ENCODE measurements at places on chromosomes 16 and 17.

GRCh38 chr17:1582374-1582773 is 19.8 kb upstream of the PITPNA start:
- no peak for DNase-seq

DNA sequence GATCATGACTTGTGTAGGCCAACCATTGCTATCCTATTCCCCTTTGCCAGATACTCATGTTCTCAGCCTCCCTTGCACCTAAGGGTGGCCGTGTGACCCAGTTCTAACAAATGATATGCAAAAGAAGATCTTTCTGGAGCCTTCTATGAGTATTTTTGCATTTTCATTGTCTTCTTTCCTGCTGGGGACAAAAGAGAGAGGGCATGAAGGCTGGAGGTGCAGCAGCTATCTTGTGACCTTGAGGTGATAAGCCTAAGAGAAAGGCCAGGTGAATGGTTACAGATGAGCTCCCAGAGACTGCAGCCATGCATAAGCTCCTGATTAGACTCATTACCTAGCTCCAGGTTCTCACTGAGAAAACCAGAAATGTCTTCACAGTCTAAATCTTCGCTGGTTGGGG is 38.8 kb upstream of the PRKCB start:
- no peak for DNase-seq

GRCh38 chr16:66898207-66898606 is 17.9 kb downstream of the PDP2 start:
- no peak for DNase-seq

DNA sequence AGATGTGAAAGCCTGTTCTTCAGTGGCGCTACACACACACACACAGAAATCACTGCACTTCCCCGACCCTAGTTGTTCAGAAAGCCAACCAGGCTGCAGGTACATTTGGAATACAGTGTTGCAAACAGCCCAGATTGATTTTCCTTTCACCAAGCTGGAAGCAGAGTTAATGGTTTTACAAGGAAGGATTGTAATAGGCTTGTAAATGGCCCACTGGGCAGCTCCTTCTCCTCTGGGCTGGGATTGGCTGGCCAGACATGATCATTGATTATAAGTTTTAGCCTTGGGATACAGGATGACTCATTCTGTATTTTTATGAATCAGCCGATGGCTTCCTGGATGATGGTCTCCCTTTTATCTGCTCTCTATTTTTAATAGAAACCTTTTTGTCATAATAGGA is 2.5 kb downstream of the VAT1L start:
- no peak for DNase-seq

DNA sequence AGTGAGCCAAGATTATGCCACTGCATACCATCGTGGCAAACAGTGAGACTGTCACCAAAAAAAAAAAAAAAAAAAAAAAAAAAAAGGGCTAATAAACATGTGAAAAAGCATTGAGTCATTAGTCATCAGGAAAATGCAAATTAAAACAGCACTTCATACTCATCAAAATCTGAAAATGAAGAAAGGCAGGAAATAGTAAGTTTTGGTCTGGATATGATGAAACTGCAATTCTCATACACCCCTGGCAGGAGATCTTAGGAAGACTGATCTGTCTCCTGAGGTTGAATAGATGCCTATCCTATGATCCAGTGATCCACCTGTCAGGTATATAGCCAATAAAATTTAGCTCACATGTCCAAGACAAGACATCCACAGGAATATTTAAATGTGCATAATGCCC is 212.7 kb downstream of the CPPED1 start:
- no peak for DNase-seq

GRCh38 chr17:80512233-80512632 is 32.4 kb upstream of the RPTOR start:
- no peak for DNase-seq

- DNase-seq = no peak
Observed at GRCh38 chr17:35499548-35499947, 37.9 kb downstream of the SLFN12L start.

GRCh38 chr17:74702116-74702871 is 10.4 kb downstream of the CD300LF start:
- no peak for DNase-seq

- no peak for DNase-seq
Observed at GRCh38 chr17:66138120-66138519, 53.8 kb downstream of the CEP112 start.

- no peak for DNase-seq
Observed at GRCh38 chr16:84098939-84099338, 17.8 kb downstream of the MBTPS1 start.

GRCh38 chr16:19135896-19136438 is 22.2 kb downstream of the ITPRIPL2 start:
- peak; percentile 42 for DNase-seq

- no peak for DNase-seq
Observed at GRCh38 chr16:49708491-49708890, 147.4 kb downstream of the ZNF423 start.

DNA sequence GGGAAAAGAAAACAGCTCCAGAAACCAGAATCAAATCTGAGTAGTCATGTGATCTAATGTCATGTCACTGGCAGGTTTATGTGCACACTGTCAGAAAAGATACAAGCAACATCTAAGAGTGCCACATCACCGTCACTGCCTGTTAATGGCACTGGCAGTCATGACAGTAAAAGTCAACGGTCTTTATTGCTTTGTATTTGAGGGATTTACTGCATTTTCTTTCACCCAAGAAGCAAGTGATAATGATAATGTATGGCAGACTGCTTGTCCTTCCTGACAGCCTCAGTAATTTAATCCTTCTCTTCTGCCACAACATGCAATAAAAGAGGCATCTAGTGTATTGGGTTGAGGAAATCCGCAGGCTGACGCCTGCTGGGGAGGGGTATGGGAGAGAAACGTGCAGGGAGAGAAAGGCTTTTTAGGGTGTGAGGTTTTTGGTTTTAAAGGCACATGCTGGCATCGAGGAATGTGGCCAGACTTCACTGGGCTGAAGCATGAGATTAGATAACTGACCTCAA is 92.4 kb downstream of the RPGRIP1L start:
- no peak for DNase-seq

GRCh38 chr16:65071433-65072311 is 50.2 kb downstream of the CDH11 start:
- peak; percentile 21 for DNase-seq

- DNase-seq = no peak
Observed at GRCh38 chr16:21638573-21638975, 13.8 kb downstream of the IGSF6 start.

- DNase-seq = peak; percentile 87
Observed at GRCh38 chr16:49281843-49282642, 405 bp upstream of the CBLN1 start.

DNA sequence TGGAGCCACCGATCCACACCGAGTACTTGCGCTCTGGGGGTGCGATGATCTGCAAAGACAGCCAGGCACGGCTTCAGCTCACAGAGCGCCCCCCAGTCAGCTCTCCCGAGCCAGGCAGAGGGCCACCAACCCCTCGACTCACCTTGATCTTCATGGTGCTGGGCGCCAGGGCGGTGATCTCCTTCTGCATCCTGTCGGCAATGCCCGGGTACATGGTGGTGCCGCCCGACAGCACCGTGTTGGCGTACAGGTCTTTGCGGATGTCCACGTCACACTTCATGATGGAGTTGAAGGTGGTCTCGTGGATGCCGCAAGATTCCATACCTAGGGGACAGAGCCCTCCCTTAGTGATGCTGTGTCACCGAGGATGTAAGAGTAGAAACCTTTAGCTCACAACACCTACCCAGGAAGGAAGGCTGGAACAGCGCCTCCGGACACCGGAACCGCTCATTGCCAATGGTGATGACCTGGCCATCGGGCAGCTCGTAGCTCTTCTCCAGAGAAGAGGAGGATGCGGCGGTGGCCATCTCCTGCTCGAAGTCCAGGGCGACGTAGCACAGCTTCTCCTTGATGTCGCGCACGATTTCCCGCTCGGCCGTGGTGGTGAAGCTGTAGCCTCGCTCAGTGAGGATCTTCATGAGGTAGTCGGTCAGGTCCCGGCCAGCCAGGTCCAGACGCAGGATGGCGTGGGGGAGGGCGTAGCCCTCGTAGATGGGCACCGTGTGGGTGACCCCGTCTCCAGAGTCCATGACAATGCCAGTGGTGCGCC is 1.6 kb downstream of the ACTG1 start:
- DNase-seq = no peak

GRCh38 chr17:4898927-4899326 is 409 bp upstream of the C17orf107 start:
- DNase-seq = no peak

GRCh38 chr17:1168533-1169220 is 11.1 kb downstream of the ABR start:
- no peak for DNase-seq
